Brain microvascular endothelial cell (primary cell): ENCODE measurements at places on chromosomes 2 and 18.

- no peak for DNase-seq
Observed at GRCh38 chr2:100980046-100980445, 22.0 kb upstream of the RPL31 start.

GRCh38 chr2:3343012-3343411 lies 34.6 kb downstream of the EIPR1 start:
- DNase-seq: no peak

DNA sequence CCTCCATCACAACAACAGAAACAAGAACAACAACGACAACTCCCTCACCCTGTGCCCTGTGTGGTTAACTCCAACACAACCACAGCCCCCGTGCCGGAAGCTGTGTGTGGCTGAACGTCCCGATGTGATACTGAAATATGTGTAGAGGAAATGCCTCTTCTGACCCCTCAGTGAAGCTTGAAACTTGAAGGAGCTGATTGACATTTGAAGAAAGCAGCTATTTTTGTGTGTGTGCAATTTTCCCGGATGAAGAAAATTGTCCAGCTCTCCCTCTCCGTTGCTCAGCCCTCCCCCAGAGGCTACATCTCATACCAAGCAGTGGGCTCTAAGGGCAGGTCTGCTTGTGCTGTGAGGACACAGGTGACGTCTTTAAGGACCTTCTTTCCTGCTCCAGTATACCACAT lies 173.8 kb downstream of the ICOS start:
- peak; percentile 47 for DNase-seq

- DNase-seq: no peak
Observed at GRCh38 chr18:11074889-11075288, 74.5 kb downstream of the PIEZO2 start.
